Mucosa of descending colon (tissue), 3 donors: ENCODE measurements at places on chromosomes 5 and 9.
A peak's percentile ranks its signal among the peaks of the same experiment; 100 is the strongest.

DNA sequence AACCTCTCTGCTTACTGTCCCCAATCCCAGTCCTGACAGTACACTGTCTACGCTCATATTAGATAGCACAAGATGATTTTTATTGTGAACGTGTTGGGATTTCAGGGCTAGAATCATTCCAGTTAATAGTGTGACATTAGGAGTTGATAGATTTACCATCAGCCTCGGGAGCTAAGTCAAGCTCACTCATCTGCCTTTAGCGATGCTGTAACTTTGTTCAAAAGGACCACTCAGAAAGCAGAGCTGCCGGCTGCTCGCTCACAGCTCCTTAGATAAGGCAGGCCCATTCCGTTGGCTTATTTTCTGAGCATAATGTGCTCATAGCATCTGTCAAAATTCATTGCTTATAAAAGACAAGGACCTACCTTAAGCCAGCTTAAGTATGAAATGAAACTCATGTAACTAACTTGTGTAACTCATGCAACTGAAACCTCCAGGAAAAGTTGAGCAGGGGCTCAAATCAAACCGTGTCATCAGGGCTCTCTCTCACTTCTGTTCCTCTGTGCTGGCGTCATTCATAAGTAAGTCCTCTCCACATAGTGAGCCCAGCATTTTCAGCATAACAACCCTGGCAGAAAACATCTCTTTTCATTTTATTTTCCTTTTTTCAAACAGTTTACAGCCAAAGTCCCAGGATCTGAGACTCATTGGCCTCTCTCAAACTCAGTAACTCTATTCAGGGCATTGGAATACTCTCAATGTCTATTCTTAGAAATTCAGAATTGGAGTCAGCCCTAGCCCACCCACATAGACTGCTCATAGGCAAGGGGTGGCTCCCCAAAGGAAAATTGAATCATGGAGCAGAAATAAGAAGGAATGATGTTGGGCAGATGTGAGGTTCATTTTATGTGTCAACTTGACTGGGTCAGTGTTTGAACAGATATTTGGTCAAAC is 208.8 kb downstream of the MAN2A1 start:
- no peak for DNase-seq

GRCh38 chr5:141603923-141604717 is 14.7 kb downstream of the DIAPH1 start:
- DNase-seq = peak; percentile 36

- DNase-seq = no peak
Observed at GRCh38 chr9:91211919-91212318, 149.8 kb downstream of the AUH start.

DNA sequence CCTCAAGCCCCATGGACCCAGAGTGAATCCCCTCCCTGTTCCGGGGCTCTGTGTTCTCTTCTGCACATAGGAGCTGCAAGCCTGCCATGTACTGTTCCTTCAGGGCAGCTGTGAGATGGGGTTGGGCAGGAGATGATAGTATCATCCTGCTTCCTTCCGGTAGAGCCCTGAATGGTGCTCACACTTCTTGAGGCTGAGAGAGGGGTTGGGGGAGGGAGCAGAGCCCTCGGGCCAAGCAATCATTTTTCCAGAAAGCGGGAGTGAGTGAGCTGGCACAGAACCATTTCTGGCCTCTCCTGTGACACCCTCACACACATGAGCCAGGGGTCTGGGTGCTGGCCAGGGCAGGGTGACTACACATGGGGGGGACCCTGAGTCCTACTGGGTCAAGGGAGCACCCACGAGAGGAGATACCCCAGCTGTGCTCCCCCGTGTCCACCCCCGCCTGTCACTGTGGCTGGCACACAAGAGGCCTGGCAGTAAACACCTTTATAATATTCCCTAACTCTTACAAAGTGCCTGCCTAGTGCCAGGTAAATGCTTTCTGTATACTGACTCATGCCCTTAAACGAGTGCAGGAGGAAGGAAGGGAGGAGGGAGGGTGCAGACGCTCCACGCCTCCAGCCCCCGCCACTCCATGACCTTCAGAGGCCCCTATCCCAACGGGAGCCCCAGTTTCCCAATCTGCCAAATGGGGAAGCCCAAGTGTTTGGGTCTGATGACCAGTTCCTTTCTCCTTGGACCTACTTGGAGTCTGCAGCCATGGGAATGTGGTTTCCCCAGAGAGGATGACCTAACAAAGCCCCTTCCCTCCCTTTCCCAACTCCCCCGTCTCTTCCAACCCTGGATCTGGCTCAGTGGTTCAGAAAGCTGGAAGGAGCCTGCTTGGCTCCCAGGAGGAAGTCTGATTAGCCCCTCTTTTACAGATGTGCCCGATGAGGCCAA is 15.5 kb downstream of the AKNA start:
- no peak for DNase-seq

- DNase-seq = no peak
Observed at GRCh38 chr5:57710126-57710525, 227.5 kb upstream of the ACTBL2 start.

GRCh38 chr5:159508344-159508743 is 178.1 kb upstream of the IL12B start:
- DNase-seq = no peak

DNA sequence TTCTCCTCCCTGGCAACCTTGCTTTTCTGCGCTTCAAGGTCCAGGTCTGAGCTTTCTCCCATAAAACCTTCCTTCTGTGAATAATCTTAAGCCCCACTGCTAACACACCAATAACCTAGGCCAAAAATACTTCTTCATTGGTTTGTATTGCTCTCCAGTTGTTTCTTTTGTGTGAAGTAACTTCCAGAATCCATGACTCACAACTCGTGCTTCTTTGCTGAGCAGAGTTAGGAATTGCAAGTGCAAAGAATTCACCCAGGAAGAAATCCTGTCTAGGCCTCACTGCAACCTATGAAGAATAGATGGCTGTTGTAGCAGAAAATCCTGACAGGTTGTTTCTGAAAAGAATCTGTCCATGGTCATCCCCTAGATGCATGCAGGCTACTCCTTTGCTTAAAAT is 295.7 kb downstream of the MED10 start:
- DNase-seq = no peak

DNA sequence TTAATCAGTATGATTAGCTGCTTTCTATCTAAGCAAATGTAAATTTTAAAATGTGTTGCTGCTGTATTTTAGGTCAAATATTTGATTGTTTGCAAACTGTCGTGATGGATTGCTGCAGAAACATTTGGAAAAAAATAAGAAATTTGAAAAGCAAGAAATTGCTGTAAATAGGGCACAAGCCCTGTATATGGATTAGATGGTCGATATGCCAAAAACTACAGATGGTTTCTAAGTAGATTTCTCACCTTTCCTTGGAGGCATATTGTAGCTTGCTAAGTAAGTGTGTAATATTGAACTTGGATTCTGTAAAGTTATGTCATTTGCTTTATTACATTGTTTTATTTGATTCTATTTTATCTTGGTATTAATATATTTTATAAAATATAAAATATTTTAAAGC is 13.1 kb downstream of the LECT2 start:
- DNase-seq = no peak

GRCh38 chr5:99349787-99350186 is 421.0 kb upstream of the CHD1 start:
- DNase-seq = no peak

- no peak for DNase-seq
Observed at GRCh38 chr9:134071149-134071548, 3.3 kb upstream of the BRD3 start.

DNA sequence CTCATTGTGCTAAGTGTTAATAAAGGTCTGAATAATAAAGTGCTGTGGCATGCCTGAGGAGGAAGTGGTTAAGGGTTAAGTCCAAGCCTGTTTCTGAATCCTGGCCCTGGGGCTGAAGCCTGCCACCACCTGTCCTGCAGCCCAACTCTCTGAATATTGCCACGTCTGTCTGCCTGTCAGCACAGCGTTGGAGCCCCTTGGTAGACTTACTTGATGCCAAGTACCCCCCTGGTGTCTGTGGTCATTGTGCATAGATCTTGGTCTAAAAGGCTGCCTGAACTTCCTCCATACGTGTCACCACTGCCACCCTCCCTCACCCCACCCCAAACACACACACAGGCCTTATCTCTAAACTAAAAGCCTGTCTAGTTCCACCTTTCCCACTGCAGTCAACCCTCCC is 35.4 kb upstream of the SLC2A8 start:
- peak; percentile 52 for DNase-seq

- DNase-seq = no peak
Observed at GRCh38 chr5:473551-474192, 30.7 kb downstream of the EXOC3 start.

DNA sequence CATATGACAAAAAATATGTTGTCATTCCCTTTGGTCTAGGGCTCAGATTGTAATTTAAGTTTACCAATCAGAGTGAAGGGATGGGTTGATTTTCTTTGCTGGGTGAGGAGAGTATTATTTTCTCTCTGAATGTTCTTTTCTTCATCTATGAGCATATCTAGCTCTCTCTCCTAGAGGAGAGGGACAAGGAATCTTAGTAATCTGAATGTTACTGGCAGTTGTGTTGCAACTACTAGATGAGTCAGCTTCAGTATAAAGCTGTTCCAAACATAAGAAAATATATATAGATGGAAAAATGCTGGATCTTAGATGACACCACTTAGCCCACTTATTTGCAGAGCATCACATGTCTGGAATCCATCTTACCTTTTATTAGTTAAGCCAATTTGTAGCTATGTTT is 259.3 kb downstream of the TUSC1 start:
- no peak for DNase-seq

DNA sequence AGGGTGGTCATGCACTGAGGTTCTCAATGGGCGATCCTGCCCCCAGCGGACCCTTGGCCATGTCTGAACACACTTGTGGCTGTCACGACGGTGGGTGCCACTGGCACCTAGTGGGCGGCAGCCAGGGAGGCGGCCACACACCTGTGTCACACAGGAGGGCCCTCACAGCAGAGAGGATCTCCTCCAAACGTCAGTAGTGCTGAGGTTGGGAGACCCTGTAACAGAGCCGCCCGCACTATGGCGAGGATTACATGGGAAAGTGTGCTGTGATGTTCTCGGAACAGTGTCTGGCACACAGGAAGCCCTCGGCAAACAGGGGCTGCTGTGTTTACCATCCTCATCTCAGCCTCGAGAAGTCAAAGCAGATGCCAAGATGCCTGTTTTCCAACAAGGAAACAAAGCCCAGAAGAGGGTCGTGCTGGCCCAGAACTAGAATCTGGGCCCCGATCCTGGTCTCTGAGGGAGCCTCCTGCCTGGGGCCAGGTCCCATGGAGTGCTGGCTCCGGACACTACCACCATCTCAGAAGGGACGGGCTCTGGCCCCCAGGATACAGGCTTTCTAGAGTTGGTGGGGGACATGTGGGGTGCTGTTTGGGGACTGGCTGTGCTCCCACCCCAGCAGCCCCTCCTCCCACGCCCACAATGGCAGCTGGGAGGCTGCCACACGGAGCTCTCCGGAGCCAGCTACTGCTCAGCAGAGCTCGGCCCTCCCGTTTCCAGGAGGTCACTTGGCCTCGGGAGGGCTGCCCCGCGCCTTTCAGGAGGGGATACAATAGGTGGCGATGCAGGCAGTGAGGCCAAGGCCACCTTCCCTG is 48.2 kb downstream of the DBH start:
- peak; percentile 20 for DNase-seq

DNA sequence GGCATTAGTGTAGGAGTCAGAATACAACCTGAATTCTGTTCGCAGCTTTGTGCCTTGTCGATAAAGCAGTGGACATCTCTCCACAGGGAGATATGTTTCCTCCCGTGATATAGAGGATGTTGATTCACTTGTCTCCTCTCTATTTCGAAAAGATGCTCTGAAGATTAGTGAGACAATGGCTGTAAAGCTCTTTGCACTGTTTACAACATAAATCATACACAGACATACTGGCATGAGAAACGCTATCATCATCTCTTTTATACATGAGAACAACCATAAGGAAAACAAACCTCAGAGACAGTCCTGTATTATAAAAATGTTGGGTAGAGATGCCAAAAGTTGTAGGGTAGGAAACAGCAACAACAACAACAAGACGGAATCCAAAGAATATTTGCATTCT is 507.4 kb downstream of the RAB3C start:
- no peak for DNase-seq

DNA sequence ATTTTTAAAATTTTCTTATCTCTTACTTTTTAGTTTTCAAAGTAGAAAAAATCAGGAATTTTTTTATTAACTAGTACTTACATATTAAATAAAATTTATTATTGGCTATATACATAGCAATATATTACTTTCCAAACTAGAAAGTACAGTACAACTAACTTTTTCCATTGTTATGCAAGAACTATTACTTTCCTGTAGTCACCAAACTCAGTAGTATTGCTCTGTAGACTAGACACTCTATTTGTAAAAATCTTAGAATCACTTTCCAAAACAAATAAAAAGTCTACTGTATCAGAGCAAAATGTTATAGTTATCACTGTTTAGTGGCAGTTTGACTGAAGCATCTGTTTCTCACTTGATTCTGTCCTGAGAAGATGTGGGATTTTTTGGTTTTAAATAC is 55.3 kb upstream of the MACIR start:
- no peak for DNase-seq

DNA sequence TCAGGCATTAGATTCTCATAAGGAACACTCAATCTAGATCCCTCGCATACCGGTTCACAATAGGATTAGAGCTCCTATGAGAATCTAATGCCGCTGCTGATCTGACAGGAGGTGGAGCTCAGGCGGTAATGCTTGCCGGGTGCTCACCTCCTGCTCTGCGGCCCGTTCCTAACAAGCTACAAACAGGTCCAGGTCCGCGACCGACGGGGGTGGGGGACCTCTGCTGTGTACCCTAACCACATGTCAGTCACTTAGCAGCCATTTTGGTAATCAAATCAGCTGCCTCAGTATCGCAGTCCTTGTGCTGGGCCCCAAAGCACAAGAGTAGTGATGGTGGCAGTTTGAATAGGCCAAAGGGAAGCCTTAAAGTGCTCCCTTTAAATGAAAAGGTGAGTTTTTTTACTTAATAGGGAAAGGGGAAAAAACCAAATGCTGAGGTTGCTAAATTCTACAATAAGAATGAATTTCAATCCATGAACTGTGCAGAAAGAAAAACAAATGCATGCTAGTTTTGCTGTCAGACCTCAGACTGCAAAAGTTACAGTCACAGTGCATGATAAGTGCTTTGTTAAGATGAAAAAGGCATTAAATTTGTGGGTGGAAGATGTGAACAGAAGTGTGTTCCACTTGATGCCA is 67.0 kb upstream of the TNPO1 start:
- no peak for DNase-seq

GRCh38 chr9:92480291-92480771 is 2.0 kb downstream of the ASPN start:
- DNase-seq = no peak

DNA sequence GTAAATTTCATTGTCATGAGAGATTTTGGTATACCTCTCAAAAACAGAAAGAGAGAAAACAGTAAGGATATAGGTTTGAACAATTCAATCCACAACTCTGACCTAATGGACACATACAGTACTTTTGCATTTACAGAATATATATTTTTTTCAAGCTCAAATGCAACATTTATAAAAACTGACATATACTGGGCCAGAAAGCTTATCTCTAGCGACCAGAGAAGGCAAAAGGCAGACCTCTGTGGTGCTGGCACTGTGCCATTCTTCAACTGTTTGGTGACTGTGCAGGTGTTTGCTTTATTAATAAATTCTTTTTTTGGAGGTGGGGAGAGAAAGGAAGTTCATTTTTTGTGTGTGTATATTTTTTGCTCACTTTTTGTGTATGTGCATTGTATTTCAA is 6.0 kb upstream of the PLAC8L1 start:
- no peak for DNase-seq
